ENCODE measurements at places on chromosomes 1 and 21.

- no peak for DNase-seq
Measured at GRCh38 chr21:15894596-15894995, 164.8 kb downstream of the USP25 start.

DNA sequence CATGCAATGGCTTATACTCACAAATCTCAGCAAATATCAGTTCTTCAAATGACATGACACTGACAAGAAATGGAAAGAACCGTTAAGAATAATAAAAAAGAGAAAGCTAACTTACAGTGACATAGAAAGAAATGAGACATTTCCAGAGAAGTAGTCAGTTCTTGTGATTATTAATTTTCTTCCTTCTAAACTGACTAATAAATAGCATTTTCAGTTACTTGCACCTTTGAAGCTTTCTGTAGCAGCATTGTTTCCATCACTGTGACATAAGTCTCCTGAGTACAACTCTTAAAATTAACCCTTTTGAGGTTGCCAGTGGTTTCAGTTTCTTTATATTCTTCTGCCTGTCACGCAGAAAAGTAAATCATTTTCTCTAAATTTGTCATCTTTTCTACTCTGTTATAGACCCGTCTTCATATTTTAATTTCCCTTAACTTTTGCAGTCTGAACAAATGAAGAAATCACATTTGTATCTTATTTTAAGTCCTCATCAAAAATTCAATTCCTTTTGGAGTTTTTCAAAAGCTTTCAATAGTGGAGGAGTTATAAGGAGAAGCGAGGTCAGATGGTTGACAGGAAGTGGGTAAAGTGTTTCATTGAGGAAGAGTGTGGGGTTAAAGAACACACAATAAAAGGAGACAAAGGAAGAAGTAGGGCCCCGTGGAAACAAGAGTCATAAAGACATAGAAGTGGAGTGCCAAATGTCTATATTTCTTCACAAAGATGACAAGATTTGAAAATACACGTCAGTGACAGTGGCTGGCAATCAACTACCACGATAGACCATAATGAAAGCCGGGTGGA lies 57.9 kb upstream of the S1PR1 start:
- no peak for DNase-seq

GRCh38 chr1:174405219-174405618 lies 42.5 kb upstream of the GPR52 start:
- no peak for DNase-seq

DNA sequence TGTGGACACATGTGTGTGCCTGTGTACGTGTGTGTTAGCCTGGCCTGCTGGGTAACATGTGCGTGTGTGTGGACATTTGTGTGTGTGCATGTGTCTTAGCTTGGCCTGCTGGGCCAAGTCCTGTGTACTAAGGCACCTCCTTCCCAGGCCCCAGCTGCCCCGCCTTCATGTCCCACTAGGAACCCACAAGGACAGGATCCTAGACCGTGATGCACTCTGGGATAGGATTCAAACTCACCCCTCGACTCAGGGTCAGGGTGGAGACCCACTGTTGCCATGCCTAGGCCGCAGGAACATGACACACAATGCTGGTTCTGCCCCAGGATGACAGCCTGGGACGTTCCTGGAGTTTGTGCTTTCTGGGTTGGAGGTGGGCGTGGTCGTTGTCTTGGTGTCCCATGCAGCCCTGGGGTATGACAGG lies 89.9 kb upstream of the TMPRSS2 start:
- no peak for DNase-seq

DNA sequence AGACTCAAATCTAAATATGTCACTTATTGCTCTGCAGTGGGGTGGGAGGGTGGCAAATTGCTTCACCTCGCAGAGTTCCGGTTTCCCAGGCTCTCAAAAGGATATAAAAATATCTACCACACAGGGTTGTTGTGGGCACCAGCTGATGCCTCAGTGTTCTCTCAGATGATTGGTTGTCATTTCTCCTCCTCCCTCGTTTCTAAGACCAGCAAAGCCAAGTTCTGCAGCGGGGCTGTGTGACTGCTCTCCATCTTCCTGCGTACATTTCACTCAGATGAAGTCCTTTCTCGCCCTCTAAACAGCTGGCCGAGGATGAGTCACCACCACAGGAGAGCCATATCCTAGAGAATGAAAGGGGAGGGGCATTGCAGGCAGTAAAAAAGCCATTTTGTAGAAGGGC lies 35.0 kb upstream of the VWA5B1 start:
- no peak for DNase-seq

DNA sequence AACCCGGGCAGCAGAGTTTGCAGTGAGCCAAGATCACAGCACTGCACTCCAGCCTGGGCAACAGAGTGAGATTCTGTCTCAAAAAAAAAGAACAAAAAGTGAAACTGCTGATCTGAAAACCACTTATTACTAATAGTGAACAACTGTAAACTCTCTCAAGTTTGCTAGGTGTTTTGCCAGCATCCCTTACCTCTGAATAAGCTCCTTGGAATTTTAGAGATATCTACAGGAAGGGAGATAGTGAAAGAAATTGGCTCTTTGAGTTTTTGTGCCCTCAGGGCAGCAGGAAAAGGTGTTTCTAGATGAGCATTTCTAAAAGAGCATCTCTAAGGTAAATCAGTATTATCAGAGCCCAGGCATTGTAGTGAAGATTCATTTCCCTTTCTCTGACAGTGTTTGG lies 27.1 kb downstream of the PARK7 start:
- DNase-seq: no peak

DNA sequence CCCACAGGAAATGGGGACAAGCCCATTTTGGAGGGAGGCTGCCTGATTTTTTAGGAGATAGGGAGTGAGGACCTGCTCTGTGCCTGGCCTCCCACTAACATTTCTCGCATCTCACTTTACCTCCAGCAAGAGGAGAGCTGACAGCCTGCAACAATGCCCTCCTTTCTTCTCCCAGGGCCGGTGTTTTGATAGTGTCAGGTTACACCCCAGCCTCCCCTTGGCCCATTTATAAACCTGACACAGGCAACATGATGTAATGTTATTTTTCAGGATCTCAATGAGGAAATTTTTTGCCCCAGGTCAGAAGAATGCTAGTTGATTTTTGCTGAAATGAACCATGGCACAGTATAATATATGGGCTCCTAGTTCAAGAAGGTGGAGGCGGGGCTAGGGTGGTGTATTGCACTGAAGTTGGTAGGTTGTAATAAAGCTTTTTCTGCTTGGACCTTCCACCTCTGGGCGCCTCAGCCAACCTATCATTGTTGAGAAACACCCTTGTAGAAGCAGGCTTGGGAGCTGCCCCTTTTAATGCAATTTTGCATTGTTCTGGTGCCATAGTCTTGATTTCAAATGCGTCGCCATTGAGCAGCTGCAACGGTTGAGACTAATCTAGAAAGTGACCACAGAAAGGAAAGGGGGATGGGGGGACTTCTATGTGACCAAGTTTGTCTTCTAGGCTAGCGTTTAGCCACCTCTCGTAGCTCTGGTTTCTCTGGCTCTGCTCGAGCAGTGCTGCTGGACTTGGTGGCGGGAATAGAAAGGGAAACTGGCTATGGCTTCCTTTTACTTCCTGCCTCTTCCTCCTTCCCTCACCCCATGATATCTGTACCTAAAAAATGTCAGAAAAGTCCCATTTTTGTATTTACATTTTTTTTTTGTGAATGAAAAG lies 53.0 kb downstream of the PBX1 start:
- DNase-seq: peak; percentile 93

DNA sequence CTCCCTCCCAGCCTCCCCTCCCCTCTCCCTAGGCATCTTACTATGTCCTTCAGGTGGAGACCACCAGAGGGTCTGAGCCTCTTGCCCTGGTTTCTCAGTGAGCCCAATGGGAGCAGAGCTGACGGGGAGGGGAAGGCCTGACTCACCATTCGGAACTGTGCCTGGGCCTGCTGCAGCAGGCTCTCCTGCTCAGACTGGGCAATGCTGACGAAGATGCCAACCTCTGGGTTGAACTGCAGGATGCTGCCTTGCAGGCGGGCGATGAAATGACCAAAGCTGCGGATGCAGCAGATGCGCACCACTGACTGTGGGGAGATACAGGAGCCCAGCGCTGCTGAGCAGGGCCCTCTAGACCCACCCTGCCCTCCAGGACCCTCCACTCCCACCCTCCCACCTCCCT lies 11.0 kb upstream of the PAQR6 start:
- no peak for DNase-seq

DNA sequence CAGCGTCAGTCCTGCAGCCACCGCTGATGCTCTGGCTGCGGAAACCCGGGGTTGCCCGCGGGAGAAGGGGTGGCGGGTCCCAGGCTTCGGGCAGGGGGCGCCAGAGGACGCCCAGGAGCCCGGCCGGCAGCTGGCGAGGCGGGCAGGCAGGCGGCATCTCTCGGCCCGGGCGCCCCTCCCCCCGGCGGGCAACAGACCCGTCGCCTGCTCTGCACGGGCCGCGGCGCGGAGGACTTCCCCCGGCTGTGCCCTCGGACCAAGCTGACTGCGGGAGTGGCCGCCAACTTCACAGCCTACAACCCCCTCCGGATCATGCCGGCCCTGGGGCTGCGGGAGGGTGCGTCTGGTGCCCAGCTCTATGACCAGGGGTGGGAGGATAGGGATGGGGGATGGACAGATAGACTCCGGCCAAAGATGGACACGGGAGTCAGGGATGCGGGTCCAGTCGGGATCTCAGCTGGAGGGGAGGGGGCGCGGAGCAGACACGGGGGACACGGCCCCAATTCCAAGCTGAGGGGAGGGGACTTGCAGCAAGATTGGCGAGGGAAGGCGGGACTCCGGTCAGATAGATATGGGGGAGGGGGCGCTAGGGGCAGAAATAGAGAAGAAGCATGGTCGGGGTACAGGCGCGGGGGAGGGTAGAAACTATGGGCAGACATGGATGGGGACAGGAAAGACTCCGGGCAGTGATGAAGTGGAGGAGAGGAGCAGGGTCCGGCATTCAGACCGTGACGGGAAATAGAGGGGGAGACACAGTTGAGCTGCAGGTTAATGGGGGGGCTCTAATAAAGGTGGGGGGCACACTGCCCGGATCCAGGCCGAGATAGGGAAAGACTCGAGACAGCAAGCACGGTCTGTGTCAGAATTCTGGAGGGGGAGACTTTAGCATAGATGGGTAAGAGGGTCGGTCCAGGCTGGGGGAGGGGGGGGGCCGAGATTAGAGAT lies 1.1 kb downstream of the ADGRB2 start:
- peak; percentile 73 for DNase-seq

GRCh38 chr1:154466921-154467417 lies 35.0 kb upstream of the TDRD10 start:
- DNase-seq: no peak

DNA sequence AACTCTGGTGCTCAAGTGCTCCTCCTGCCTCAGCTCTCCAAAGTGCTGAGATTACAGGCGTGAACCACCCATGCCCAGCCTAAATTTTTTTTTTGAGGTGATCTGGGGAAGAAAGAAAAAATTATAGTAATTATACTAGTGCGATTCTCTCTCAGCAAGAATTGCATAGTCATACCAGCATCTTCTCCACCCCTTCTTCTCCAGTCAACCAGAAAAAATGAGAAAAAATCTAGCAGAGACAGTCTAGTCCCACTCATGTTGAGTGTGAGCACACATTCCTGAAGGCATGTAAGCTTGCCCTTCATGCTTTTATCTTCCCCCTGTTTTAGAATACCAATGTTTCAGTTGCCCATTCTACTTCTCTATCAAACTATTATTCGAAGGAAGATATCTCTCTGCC lies 207.6 kb downstream of the S1PR1 start:
- DNase-seq: no peak

- DNase-seq: no peak
Measured at GRCh38 chr21:42340187-42341050, 10.4 kb downstream of the TFF2 start.

DNA sequence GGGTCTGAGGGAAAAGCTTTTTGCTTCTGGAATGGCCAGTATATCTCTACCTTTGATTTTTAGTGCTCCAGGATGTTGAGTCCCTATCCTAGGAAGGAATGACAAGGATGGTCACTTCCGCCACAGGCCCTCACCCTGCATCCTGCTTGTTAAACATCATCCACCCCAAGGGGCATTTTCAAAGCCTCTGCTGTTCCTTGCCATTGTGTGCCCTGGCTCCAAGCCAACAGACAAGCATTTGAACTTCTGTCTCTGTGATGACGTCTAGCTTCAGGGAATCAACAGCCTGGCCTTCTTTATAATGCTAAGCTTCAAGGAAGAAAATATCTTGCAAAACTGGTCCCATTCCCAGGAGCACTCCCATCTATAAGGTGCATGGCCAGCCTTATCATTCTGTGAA lies 12.3 kb upstream of the JAM2 start:
- no peak for DNase-seq

Measured in renal pelvis (tissue), 12 donors.